ENCODE measurements at places on chromosomes 13 and 19.
A peak's percentile ranks its signal among the peaks of the same experiment; 100 is the strongest.

DNA sequence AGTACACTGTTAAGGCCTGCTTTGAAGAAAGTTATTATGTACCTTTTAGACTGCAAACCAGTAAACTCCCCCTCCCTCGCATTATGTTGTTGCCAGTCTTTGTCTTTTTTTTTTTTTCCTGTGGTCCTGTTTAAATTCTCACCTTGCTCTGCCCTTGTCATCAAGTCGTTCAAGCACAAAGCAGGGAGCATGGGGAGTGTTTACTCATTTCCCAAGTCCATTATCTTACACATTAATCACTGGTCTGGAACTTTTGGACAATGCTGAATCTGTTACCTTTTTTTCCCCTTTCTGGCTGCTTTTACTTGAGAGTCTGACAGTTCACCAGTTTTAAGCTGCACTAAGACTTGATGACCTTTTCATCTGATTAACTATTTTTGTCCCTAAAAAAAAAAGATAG lies 108.2 kb downstream of the DACH1 start:
- no peak for DNase-seq

DNA sequence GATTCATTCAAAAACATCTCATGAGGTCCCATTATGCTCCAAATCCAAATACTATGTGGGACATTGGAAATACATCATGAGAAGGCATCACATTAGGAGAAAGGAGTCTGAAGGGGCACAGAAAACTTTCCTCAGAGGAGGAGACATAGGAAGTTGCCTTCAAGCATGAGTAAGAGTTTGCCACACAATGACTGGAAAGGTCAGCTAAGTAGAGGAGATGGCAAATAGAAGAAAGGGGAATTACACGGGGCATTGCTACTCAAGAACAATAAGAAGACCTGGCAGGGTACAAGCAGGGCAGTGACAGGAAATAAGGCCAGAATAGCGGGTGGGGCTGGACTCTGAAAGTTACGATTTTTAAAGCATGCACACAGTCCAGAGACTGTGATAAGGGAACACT lies 231.6 kb downstream of the SPRY2 start:
- DNase-seq, result no peak

GRCh38 chr13:110634558-110634957 lies 19.2 kb downstream of the NAXD start:
- no peak for DNase-seq

- DNase-seq, result no peak
Measured at GRCh38 chr13:34654647-34655046, 287.4 kb upstream of the NBEA start.

DNA sequence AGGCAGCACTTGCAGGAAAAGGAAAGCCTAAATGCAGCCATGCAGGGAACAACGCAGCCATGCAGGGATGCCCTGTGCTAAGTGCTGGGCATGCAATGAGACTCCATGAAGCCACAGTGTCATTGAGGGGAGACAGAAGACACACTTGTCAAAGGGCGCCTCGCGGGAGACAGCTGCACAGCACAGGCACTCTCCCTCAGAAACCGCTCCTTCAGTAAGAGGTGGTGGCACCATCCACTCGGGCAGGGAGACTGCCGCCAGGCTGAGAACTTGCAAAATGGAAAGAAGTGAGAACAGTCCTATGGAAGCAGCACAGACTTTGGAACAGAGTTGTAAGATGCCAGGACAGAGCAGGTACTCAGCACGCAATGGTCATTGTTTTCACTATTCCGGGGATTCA lies 51.1 kb downstream of the GGACT start:
- no peak for DNase-seq

DNA sequence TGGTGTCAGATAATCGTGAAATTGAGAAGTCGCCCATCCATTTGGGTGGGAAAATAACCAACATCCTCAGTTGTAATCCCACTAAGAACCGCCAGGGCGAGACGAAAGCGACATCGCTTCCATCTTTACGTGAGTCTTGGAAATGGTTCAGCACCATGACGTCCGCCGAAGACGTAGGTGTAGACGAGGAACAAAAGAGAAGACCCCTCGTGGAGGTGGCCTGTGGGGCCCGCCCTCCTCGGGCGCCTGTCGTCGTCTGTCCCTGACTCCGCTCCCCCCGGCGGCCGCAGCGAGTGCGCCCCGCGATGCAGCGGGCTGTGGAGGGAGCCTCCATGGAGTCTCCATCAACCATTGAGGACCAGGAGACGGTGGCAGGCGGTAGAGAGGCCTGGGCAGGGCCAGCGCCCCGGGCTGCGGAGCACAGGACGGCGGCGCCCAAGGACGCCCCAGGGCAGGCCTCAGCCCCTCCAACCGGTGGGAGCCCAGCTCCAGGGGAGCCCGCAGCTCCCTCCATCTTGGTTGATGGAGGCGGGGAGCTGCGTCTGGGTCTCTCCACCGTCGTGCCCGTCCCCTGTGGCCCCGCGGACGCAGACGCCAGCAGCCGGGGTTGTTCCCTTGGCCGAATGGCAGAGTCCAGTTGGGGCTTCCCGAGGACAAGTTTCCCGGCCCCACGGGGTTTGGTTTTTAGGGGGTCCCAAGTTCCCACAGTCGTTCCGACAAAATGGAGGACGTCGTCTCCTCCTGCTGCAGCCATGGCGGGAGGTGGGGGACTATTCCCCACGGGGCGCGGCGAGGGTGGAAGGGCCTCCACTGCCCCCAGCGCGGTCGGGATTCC lies 990 bp upstream of the ZMYM2 start:
- DNase-seq, result peak; percentile 80

GRCh38 chr19:35937345-35938281 lies 1.4 kb downstream of the LRFN3 start:
- DNase-seq, result no peak

- DNase-seq, result no peak
Measured at GRCh38 chr13:99656844-99657381, 155.6 kb downstream of the TM9SF2 start.

DNA sequence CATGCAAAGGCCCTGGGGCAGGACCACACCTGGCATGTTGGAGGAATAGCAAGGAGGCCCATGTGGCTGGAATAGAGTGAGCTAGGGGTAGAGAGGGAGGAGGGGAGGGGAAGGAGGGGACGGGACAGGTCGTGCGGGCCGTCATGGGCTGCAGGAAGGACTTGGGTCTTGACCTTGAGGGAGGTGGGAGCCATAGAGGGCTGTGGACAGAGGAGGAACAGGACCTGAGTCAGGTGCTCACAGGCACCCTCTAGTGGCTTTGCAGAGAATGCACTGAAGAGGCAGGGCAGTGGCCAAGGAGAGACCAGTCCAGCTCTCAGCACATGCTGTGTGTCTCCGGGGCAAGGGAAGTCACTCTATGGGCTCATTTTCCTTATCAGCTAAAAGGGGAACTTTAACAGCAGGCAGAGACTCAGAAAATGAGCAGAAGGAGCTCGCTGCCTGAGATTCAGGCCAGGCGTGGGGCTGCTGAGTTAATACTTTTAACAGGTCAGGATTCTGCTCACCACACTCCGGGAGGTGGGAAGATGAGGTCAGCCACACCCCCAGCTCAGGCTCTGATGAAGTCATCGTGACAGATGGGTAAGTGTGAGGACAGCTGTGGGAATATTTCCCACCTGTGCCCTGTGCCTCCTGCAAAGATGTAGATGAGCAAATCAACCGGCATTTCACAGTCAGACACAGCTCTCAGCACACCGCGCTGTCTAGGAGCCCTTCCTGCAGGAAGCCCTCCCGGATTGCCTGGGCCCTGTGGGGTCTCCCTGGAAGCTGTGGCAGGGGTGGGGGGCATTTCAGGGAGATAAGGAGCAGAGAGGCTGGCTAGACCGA lies 6.0 kb upstream of the TNFAIP8L1 start:
- DNase-seq, result peak; percentile 58

- DNase-seq, result no peak
Measured at GRCh38 chr13:46317120-46317519, 69.9 kb downstream of the RUBCNL start.

All from stimulated activated CD4-positive, alpha-beta T cell treated with anti-CD3 and anti-CD28 coated beads, Interleukin-2, amount 100 ng/mL, for 24 hours (primary cell).